ENCODE measurements at places on chromosomes 16 and 17.

DNA sequence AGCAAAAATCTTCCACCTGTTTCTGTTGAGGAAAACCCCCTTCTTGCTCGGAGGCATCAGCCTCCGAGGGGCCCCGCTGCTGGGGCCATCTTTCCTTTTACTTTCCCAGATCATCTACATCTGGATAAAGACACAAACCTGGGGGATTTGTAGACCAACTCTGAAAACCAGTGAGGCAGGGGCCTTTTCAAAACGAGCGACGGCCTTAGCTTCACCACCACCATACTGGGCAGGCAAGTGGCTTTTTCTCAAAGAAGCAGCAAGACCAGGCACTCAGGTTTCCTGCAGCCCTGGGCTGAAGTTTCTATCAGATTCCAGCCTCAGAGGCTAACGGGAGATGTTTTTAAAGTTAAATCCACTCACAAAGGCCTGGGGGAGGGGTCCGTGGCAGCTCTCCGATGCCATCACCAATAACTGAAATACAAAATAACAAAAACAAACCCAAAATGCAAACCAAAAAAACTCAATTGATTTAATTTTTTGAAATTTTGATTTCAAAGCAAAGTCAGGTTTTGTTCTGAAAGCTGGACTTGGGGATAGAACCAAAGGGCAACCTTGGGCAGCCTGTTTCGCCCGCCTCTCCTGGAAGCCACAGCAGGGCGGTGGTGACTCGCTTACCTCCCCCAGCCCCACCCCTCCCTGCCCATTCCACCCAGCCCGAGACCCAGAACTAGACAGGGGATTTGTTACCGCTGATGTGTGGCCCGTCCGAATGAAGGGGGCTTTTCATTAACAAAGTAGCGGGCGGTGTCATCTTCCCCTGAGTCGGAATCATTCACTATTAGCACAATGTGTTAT lies 55.8 kb downstream of the SALL1 start:
- DNase-seq: no peak

GRCh38 chr17:74415608-74416396 lies 16.1 kb upstream of the GPRC5C start:
- DNase-seq: no peak

- no peak for DNase-seq
These were observed 7.2 kb upstream of the MRTFB start for GRCh38 chr16:14063618-14064581.

GRCh38 chr16:87778830-87779579 lies 13.2 kb upstream of the KLHDC4 start:
- DNase-seq: peak; percentile 86

- no peak for DNase-seq
These were observed 101.9 kb upstream of the HSBP1 start for GRCh38 chr16:83705856-83706255.

DNA sequence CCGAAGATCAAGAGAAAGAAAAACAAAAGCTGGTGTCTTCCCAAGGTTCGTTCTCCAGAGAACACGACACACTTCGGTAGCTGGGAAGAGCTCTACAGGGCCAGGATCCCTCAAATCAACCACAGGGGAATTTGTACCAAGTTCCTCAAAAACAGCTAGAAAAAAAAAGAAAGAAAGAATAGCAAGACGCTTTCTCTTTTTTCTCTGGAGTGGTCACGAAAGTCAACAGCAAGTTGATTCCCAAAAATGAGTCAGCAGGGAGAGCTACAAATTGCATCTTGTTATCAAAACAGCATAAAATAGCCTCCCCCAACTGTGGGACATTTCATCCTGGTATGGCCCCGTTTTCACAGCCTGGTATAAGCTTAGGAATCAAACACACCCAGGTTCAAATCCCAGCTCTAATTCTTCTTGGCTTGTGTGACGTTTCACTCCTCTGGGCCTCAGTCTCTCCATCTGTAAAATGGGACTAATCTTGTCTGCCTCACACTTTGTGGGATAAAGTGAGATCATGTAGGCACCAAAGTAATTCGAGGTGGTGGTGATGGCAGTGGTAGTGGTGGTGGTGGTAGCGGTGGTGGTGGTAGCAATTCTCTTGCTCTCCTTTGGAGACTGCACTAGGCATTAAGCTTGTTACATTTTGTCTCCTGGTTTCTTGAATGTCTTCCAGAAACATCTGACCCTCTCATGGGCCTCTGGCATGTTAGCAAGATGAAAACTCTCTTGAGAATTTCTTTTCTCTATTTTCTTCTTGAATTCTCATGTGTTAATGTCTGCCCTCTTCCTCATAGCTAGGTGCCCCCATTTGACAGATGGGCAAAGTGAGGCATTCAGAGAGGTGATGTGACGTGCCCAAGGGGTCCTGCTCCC lies 988 bp upstream of the IL21R start:
- no peak for DNase-seq

GRCh38 chr17:21042458-21043295 lies at the start of gene USP22:
Gene USP22 (minus strand): TSS chr17:21043011. CDS start chr17:21042835, 176 bp downstream.
- DNase-seq: no peak

GRCh38 chr17:35560703-35561102 lies at the start of gene SLFN14:
Gene SLFN14 (minus strand): TSS chr17:35560819. CDS start chr17:35558062, 2,757 bp downstream.
- DNase-seq: no peak

DNA sequence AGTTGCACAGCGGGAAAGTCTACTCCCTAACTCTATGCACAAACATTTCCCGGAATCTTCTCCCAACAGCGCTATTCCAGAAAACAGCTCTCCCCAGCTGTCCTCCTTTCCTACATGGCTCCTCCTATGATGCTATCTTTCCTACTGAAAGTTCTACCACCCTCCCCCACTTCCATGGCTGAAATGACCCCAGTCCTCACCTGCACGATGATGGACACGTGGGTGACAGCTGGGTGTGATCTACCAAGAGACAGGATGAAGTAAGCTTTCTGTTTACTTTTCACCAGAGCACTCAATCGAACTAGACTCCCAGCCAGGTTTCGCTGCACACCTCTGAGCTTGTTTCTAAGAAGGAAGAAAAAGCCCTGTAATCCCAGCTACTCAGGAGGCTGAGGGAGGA lies 10.7 kb downstream of the CTC1 start:
- no peak for DNase-seq
